ENCODE measurements at places on chromosomes 7 and 10. TPM values are rescaled to one million over a fixed set of nuclear protein-coding genes. Genes with fewer than 3 reads are reported as not detected.
A peak's percentile ranks its signal among the peaks of the same experiment; 100 is the strongest.

- no peak for DNase-seq
Measured at GRCh38 chr10:21985541-21985940, 18.0 kb downstream of the DNAJC1 start.

DNA sequence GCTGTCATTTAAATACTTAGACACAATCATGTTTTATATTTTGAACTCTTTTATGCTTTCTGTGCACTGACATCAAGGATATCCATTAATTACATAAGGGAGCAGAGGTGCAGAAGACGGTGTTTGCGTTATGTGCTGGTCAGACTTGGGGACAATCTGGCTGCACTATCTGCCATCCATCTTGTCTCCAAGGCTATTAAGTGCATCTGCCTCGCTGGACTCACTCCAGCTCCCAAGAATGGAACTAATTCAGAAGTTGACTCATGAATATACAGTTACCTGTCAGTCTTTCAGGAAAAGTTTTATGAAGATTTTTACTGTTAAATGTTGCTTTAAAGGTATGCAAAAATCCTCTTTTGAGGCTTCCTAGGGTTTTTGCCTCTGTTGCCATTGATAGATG is 391.0 kb downstream of the SUGCT start:
- no peak for DNase-seq

DNA sequence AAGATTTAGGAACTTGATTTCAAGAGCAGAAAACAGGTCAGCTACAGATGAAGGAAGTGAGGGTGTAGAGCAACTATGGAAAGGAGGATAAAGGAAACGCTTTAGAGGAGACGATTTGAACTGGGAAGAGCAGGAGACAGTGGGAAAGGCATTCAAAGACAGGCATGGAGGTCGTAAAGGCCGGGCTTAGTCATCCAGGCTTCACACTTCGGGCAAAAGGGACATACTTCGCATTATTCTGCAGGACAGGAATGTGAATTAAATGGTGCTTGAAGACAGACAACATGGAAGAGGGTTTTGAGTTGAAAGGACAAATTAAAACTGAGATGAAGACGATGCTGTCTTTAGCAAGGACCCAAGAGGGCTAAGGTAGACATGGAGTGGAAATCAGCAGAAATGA is 8.1 kb downstream of the FAM171A1 start:
- no peak for DNase-seq

DNA sequence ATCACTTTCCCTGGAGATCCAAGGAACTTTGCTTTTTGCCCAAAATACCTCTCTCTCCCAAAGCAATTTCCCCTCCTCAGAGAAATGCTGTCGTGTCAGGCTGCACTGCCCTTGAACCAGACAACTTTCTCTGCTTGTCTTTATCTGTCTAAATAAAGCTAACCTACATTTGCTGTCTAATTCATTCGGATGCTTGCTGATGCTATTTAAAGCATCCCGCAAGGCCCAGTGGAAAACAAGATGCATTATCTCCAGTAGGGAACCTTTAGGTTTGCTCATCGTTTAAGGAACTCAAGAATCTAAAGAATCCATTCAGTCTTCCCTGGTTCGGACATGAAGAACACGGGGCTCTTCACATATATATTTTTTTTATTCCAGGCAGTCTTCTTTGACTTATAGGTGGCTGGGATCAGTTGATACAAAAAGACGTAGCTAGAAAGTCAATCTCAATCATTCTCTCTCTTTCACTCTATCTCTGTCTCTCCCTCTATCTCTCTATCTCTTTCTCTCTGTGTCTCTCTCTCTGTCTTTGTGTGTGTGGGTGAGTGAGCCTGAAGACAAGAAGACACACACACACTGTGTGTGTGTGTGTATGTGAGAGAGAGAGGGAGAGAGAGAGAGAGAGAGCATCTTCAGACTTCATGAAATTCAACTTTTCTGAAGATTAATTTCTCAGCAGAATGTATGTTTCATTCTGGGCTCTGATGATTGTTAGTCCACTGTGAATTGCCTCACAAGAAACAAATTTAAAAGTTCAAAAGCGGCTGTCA is 92.8 kb upstream of the MKLN1 start:
- DNase-seq = no peak

GRCh38 chr10:131176907-131177306 is 134.6 kb downstream of the TCERG1L start:
- DNase-seq = no peak

Gene CALML3
- total RNA-seq = not detected

Gene FGF8
- total RNA-seq = not detected

Gene POLR1F
- total RNA-seq = 23.3 TPM

DNA sequence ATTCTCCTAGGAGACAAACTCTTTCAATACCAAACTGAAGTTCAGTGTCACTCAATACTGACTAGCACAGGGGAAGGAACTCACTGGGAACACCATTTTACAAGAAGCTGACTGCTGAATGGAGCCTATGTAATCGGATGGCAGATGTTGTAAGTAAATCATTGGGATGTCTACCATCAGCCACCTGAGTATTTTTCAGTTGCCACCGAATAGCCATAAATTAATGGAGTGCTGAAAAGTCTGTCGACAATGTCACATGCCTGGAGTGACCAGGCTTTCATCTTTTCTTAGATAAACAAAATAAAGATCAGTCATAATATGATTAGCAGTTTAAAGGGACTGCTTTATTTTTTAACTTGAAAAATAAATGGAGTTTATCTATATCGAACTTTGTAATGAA is 145.9 kb upstream of the SEMA3E start:
- DNase-seq = no peak

- no peak for DNase-seq
Measured at GRCh38 chr7:138885383-138886147, 87.6 kb upstream of the ATP6V0A4 start.

- DNase-seq = no peak
Measured at GRCh38 chr10:121058082-121058481, 206.9 kb downstream of the WDR11 start.

GRCh38 chr7:124959676-124960075 is 30.1 kb upstream of the POT1 start:
- DNase-seq = no peak

DNA sequence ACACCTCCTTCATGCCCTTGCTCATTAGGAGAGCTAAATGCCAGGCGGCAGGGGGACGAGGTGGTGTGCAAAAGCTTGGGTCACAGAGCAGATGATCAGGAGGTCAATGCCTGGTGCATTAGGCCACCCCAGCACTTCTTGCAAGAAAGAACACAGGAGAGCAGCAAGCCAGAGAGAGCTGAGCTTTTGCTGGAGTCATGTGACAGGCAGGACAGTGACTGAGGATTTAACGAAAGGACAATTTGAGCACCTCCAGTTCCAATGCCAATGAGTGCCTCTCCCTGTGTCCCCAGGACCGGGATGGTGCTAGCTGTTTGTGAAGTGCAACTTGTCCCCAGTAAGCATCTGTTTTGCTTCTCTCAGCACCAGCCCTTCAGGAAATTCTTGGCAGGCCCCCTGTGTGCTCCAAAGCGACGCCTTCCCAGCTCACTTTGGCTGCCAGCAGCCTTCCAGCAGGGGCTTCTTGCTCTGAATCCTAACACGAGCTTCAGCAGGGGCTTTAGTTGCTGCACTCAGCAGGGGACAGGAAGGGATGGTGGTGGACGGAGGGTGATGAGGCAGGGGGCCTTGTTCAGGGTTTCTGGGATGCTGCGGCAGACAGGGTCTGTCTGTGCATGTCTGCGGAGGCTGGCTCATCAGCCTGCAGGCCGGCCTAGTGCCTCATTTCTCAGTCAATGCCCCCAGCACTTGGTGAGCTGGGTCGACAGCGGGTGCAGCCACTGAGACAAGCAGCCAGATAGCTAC is 368.1 kb downstream of the RPS24 start:
- DNase-seq = no peak

- DNase-seq = no peak
Measured at GRCh38 chr7:49563693-49564378, 209.6 kb upstream of the VWC2 start.

Gene PTPN20
- 0.26 TPM for total RNA-seq

GRCh38 chr7:27995228-27995627 is 185.4 kb downstream of the JAZF1 start:
- no peak for DNase-seq

GRCh38 chr7:120567204-120567603 is 290.7 kb downstream of the TSPAN12 start:
- no peak for DNase-seq

Gene MRLN
- total RNA-seq = not detected

Gene C10orf88
- 6.8 TPM for total RNA-seq

GRCh38 chr7:3117488-3118231 is 74.0 kb upstream of the CARD11 start:
- no peak for DNase-seq

GRCh38 chr10:125025341-125025740 is 83.4 kb downstream of the ZRANB1 start:
- DNase-seq = no peak

DNA sequence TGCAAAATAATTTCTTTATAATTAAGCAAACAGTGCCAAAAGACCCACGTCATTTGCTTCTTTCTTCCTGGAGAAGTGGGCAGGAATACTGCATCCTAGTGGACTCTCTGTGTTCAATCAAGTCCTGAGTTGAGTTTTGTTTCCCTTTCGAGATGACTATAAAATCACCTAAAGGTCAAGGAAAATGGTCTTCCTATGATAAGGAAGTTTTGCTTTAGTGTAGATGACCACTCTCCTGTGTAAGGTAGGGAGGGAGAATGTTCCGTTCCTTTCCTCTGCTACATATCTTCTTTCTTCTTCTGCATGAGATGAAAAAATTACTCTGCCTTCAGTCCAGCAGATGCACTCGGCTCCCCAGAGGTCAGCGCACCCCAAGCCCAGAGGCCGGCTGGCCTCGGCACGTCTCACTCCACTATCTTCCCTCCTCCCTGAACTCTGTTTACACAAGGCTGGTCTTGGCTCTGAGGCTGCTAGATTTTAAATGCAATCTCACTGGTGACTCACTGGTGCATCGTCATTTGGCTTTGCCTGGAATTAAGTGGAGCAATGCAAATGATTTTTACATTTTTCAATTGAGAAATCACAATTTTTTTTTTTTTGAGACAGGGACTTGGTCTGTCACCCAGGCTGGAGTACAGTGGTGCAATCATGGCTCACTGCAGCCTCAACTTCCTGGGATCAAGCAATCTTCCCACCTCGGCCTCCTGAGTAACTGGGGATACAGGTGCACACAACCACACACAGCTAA is 18.6 kb upstream of the VDAC2 start:
- no peak for DNase-seq

GRCh38 chr10:100186253-100187212 is 704 bp upstream of the ERLIN1 start:
- peak; percentile 44 for DNase-seq

Gene HABP2
- 0.16 TPM for total RNA-seq

DNA sequence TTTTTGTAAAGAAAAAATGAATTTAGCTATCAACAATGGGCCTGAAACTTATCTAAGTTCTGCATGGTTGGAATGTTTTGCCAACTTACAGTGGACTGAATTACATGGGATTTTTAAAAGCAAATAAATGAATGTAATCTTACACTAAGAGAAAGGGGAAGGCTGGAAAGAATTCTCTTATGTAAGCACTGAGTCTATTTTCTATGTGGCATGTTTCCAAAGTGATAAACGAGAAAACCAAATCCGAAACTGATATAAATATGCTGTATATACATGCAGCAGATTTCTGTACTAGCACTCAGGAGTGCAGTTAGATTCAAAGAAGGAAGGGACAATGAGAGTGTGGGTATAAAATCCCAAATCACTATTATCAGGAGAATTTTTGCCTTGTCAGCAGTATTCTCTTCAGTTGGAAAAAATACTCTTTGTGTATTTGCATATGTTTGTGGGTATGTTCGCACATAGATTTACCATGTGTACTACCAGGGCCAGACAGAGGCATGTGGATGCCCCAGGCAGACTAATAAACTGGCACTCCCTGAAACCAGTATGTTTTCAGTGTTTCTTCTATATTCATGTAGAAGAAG is 334.3 kb upstream of the SEMA3D start:
- no peak for DNase-seq

DNA sequence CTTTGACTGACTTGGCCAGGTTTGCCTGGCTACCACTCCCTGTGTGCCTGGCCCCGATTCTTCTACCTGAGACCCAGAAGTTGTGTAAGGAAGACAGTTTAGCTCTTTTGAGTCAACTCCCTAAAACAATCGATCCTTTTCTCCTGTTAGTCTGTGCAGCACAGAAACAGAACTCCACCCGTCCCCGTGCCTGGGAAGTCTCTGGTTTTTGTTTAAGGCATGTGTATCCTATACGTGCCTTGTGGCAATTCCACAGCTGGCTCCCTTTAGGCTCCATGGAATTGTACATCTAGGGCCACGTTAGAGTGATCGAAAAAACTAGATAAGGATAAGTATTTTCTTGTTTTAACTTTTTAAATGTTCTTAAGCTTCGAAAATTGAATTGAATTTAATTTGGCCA is 131.6 kb downstream of the BICC1 start:
- no peak for DNase-seq

Gene HGF
- total RNA-seq = 1.2 TPM

Gene RPA3
- total RNA-seq = 101 TPM

Gene GIMAP4
- total RNA-seq = 1.0 TPM

DNA sequence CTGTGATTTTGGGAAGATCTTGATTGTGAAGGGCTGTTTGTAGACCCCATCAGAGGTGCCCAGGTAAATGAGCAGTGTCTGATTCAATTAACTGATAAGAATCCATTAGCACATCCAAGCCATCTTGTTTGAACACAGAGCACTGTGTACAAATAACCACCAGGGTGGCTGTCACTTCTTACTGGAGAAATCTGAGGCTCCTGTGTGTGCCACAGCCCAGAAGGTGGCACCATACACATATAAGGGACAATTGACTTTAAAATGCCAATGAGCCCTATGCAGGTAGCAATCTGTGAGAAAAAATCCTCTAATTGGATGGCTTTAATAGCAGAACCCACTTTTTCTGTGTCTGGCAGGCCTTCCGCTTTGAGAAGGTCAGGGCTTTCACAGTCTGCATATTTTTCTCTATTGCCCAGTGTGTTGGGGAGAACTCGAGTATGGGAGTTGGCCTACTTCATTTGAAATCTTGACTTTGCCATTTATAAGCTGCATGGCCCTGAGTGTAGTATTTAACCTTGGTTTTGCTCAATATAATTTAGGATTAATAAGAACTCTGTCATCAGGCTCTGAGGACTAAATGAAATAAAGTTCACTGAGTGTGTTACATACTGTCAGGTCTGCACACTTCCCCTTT is 517.4 kb downstream of the CCSER2 start:
- DNase-seq = no peak

Gene TLX1
- not detected for total RNA-seq

Gene SPDYE5
- not detected for total RNA-seq

DNA sequence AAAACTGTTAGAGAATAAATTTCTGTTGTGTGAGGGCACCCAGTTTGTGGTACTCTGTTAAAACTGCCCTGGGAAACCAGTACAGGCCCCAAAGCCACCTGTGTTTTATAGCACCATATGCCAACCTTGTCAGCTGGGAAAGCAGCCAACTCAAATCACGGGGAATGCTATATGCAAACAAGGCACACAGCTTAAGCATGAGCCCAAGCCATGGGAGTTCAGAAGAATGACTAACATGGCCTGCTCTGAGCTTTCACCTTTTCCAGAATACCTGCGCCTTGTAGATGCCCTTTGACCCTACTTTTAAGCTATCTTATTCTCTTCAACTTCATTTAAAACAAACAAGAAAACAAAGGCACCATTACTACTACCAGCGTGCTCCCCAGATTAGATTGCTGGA is 5.5 kb upstream of the SLC25A13 start:
- DNase-seq = no peak

Gene MRC1
- 0.19 TPM for total RNA-seq

- no peak for DNase-seq
Measured at GRCh38 chr7:123440101-123440548, 94.3 kb downstream of the IQUB start.
